ENCODE measurements at places on chromosomes 7 and 10.
A peak's percentile ranks its signal among the peaks of the same experiment; 100 is the strongest.

- no peak for DNase-seq
Observed at GRCh38 chr10:93718937-93719725, 16.7 kb upstream of the FRA10AC1 start.

DNA sequence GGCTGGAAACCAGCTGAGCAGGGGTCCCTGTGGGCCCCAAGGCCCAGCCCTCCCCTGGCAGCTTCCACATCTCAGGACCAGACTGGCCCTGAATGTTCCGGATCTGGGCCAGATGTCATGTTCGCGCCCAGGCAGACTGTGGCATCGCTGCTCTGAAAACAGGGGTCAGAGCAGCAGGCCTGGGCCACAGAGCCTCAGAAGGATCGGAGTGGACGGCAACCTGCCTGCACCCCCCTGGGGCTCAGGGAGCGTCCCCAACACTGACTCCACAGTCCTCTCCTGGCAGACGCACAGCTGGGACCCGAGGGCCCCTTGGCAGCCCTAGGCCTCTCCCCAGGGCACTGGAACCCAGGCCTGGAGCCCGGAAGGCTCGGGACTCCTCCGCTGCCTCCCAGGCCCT, 91.3 kb upstream of the DNAAF5 start:
- DNase-seq = no peak

- no peak for DNase-seq
Observed at GRCh38 chr10:49633327-49634068, 19.7 kb downstream of the CHAT start.

GRCh38 chr10:98107644-98108430, 26.6 kb upstream of the R3HCC1L start:
- no peak for DNase-seq

- no peak for DNase-seq
Observed at GRCh38 chr7:99679032-99679399, 780 bp downstream of the CYP3A5 start.

- DNase-seq = no peak
Observed at GRCh38 chr7:7919449-7919945, 49.1 kb upstream of the GLCCI1 start.

DNA sequence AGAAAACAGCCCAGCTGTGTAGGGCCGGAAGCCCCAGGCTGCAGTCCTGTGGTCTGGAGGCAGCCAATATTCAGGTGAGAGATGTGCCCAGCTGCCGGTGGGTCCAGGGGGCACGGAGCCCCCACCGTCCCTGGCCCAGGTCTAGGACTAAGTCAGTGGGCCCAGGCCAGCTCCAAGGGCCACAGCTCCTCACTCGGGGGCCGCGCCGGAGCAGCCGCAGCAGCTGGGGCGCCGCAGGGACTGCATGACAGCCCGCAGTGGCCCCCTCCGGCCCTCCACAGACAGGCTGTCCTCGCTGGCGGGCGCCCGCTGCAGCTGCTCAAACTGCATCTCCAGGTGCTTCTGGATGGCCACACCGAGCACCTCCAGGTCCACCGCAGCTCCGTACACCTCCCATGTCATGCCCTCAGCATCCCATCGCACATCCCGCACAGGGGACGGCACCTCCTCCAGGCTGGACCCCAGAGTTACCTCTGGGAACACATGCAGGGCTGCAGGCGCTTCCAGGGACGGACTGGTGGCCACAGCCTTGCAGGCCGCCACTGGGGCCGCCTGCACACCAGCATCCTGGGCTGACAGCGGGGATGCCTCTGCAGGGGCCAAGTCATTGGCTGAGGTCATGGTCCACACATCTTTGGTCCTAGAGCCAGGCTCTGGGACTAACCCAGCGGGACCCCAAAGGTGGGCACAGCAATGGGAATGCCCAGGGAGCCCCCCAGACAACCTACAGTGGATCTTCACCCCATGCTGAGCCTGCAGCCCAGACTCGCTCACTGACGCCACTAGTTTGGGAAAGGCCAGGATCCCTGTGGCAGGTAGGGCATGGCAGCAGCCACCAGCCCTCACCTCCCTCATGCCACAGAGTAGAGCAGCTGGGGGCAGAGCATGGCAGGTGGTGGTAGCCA, 7.0 kb downstream of the GPRIN2 start:
- no peak for DNase-seq

GRCh38 chr7:98703916-98704315, 86.8 kb downstream of the NPTX2 start:
- DNase-seq = no peak

DNA sequence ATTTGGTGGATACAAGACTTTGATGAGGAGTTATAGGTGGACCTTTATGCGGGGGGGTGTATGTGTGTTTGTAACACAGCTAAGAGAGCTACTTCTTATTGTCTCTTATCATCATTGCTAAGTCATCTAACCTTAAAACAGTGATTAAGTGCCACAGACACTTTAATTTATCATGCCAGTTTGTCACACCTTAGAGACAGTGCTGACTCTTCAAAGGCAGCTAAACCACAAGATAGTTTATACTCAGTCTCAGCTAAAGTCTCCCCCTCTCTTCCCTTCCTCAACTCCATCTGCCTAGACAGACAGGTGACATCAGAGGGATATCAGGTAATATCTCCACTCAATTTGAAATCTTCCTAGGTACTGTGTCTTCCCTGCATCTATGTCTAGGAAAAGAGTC, 42.2 kb downstream of the MYPN start:
- DNase-seq = no peak

DNA sequence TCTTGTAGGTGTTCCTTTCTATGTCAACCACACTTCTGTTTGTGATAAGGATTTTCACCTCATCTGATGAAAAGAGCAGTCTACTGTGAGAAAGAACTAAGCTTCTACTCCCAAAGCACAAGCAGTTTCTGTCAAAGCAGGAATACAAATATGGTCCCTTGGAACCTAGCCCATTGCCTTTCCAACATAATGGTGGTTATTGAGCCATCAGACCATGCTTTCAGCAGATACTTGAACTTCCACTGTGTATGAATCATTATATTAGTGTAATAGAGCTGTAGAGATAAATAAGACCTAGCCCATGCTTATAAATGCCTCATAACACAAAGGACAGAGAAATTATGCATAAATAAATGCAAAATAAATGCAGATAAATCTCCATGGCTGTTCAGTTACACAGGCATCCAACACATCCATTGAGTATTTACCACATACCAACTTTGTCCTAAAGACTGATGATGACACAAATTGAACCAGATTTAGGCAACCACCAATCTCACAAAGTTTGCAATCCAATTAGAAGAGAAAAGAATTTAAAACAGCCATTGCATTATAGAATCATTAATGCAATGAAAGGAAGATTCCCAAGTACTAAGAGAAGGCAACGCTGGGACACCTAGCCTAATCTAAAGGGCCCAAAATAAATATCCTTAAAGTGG, 729.4 kb upstream of the C7orf33 start:
- DNase-seq = peak; percentile 39

- no peak for DNase-seq
Observed at GRCh38 chr10:127234306-127234800, 38.0 kb upstream of the INSYN2A start.

DNA sequence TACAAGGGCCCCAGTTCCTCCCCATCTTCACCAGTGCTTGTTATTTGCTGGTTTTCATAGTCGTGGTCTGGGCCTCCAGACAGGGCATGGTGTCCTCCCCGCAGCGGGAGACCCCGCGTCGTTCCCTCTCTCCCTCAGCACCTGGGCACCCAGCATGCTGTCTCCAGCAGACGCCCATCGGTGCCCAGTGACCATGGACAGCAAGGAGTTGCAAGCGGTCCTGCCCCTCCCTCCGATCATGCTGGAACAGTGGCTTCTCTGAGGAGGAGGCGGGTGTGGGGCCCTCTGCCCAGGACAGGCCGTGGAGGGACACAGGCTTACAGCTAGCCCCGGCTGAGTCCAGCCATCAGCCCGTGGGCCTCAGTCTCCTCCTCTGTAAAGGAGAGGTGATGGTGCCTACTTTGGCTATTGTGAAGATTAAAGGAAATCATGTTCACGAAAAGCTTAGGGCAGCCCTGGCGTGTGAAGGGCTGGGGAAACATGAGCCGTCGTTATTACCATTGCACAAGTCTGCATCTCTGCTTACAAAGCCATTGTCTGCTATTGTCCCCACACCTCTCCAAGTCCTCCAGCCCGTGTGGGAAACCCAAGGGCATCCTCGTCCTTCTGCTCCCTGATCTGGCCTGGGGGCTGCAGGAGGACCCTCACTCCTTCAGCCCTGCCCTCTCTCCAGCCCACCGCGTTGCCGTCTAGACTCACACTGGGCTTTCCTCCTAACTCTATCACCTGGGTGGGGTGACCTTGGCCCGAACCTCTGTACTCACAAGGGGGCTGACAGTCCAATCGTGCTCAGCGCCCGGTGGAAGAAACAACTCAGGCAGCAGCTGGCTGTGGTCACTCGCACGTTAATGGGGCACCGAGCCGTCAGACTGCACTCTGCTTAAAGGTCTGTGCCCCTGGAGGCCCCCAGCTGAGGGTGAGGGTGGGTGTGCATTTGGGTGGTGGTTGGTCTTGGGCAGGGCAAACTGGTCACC, 29.9 kb downstream of the EN2 start:
- DNase-seq = no peak

- peak; percentile 3 for DNase-seq
Observed at GRCh38 chr10:72088889-72089575, 681 bp upstream of the SPOCK2 start.

GRCh38 chr10:19014034-19014433, 34.6 kb upstream of the MALRD1 start:
- DNase-seq = no peak

- no peak for DNase-seq
Observed at GRCh38 chr7:27908534-27909165, 168.7 kb downstream of the TAX1BP1 start.

DNA sequence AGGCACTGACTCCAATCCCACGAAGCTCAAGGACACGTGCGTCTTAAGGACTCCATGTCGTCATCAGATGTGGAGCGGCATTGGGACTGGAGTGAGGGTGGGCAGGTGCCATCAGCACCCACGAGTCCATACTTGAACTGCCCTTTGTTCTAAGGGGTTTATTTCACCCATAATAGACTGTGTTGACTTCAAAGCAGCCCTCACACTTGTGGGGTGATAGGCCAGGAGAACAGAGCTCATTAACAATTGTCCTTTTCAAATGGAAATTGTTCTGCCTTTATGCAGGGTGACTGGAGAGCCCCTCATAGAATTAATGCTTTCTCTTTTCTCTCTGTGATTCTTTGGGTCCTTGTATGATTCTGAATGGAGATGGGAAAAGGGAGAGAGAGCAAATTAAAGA, 376.9 kb upstream of the MGMT start:
- DNase-seq = no peak

GRCh38 chr7:8418629-8419245, 14.7 kb upstream of the NXPH1 start:
- peak; percentile 16 for DNase-seq

GRCh38 chr7:41351091-41351490, 351.8 kb downstream of the INHBA start:
- no peak for DNase-seq

DNA sequence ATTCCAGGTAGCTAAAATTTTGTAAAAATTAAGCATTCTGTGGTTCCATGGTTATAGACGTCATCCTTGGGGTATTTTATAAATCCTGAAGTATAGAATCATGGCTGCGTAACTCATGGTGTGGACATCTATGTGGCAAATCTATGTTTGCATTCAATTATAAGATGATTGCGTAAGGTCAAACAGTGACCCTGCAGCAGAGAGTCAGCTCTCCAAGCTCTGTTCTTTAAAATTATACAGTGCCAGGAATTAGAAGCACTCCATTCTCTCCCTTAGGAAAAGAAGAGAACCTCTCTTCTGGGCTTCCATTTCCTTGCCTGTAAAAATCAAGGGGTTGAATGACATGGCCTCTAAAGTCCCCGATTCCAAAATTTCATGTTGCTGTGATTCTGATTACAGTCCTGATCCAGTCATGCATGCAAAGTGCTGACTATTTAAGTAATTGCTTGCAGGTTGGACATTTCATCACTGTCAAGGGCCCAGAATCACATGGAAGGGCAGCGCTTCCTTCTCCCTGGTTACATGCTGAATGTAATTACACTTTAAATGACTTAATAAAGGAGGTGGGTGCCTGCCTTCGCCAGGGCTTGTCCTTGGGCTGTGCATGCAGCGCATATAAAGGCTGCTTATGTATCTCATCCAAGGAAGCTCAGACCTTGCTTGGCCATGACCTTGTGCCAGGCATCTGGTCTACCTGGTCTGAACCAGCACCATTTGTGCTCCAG, 550.7 kb downstream of the TYW1 start:
- DNase-seq = no peak

GRCh38 chr7:24233386-24233785, 50.6 kb upstream of the NPY start:
- no peak for DNase-seq

- DNase-seq = no peak
Observed at GRCh38 chr7:17299483-17299991, 1.1 kb downstream of the AHR start.

- no peak for DNase-seq
Observed at GRCh38 chr10:55410415-55410885, 609.4 kb upstream of the PCDH15 start.

- no peak for DNase-seq
Observed at GRCh38 chr7:111168182-111168581, 77.3 kb downstream of the LRRN3 start.

DNA sequence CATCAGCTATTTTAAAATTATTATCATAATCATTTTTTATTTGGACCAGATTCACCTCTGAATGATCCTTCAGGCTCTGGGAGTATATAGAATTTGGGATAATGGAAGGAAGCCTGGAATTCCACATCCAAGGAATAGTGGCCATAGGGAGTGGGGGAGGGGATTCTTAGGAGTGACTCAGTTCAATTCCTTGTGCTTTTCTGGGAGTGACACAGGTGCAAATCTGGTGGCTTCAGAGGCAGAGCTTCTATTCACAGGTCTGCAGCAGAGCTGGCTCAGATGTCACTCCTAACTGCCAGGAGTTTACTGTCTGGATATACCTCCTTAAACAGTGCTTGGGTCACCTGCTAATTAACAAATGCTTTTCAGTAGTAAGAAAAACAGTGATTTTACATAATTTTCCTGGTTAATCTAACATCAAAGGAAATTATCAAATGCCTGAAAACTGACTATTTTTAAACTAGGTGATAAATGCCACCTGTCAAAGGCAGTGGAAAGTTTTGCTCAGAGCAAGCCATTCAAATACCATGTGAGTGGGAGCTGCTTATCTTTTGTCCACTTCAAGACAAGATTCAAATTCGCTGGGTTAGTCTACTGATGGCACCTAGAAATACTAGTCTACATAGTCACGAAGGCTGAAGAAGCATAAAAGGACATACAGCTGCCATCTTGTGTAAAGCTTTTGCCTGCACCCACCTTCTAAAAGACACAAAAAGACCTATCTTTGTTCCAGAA, 106.7 kb upstream of the LAMB4 start:
- DNase-seq = no peak

- DNase-seq = no peak
Observed at GRCh38 chr7:30136117-30136731, 1.4 kb downstream of the MTURN start.

DNA sequence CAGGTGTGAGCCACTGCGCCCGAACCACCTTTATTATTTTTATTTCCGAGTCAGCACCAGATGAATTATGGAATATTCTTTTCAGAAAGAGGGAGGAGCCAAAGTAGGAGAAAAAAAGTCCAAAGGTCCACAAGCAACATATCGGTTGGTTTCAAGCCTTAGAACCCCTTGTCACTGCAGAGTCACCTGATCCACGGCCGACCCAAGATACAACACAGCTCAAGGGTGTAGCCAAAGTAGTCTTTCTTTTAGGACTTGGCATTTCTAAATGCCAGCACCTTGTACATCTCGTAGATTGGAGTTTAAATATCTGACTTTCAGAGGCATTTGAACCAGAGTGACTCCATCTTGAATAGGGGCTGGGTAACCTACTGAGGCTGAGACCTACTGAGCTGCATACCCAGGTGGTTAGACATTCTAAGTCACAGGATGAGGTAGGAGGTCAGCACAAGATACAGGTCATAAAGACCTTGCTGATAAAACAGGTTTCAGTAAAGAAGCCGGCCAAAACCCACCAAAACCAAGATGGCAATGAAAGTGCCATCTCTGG, 113.9 kb upstream of the ANLN start:
- no peak for DNase-seq

All from GM04504 (cell line).